ENCODE measurements at places on chromosomes 2 and 18. TPM values are rescaled to one million over a fixed set of nuclear protein-coding genes. Genes with fewer than 3 reads are reported as not detected.

DNA sequence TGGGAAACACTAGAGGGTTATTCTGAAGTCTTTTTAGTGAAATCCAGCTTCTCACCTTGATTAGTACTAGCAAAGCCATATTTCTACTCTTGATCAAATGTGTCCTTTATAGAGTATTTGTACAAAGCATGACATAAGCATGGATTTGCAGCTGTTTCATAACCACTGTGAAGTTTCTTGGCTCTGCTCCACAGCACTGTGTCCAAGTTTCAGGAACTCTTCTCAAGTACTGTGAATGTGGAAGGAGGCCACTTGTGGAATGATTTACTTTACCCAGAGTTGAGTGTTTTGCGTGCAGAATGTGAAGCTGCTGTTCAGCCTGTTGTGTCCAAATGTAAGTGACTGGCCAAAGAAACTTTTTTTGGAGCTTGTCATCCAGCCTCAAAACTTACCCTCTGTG, 16.2 kb upstream of the MAPRE2 start:
- peak; percentile 80 for DNase-seq

- no peak for DNase-seq
These were observed 139.3 kb upstream of the CTNNA2 start for GRCh38 chr2:79373358-79374130.

GRCh38 chr18:74197705-74198341, 49.5 kb downstream of the TIMM21 start:
- no peak for DNase-seq

- no peak for DNase-seq
These were observed 44.4 kb downstream of the PTPN2 start for GRCh38 chr18:12839526-12840196.

- no peak for DNase-seq
These were observed 808.9 kb downstream of the SUCLG1 start for GRCh38 chr2:83650161-83650560.

DNA sequence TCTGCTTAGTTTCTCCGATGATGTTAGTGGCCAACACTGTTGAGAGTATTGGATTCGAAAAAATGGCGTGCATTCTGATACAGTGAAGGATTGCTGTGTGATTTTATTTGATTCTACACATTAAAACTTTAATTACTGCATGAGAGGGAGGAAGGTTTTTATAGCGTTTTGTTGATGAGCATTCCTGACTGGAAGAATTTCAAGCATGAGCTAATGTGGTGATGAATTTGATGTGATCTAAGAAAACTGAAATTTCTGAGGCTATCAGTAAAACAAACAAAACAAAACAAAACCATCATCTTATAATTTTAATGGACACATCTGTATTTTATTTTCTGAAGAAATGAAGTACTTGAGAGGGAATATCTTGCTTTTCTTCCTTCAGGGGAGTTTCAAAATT, 59.6 kb downstream of the ITGB6 start:
- DNase-seq: no peak

DNA sequence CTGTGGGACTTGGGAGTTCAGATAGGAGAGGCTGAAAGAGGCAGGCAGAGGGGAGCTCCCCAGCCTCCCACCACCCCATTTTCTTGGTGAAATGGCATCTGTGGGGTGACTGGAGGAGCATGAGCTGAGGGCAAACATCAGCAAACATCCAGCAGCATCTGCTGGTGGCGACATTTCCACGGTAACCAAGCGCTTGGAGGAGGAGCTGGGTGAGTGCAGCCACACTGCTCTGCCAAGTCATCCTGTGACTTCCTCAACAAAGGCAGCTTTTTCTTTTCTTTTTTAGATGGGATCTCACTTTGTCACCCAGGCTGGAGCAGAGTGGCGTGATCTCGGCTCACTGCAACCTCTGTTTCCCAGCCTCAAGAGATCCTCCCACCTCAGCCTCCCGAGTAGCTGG, 5.6 kb downstream of the TXNL4A start:
- DNase-seq: no peak

DNA sequence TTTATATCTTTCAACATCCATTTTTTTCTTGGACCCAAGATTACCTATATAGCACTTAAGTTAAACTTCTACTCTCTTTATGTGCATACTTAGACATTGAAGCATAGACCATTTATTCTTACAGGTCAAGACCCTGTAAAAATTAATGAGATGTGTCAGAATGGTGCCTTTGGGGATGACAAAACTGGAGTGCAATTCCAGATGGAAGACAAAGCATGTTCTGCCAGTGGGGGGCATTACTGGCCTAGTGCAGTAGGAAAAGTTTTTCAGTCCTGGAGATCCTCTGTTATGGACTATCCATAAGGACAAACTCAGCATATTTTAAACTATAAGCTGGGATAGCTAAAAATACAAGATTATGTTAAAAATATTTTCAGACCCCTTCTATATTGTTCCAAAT, 57.8 kb upstream of the MMADHC start:
- DNase-seq: no peak

The MC5R gene
- not detected for polyA plus RNA-seq

DNA sequence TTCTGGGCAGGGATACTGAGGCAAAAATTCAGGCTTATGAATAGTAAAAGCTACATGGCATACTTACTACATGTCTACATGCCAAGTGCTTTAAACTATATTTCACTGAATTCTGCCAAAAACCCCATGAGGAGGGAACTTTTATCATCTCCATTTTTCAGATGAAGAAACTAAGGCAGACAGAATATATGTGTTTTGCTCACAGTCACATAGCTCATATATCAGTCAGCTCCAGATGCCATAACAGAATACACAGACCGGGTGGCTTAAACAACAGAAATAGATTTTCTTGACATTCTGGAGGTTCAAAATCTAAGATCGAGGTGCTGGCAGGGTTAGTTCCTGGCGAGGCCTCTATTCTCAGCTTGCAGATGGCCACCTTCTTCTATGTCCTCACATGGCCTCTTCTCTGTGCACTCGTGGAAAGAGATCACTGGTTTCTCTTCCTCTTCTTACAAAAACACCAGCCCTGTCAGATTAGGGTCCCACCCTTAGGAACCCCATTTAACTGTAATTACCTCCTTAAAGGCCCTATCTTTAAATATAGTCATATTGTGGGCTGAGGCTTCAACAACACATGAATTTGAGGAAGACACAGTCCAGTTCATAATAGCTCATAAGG, 27.1 kb upstream of the CREB1 start:
- no peak for DNase-seq

The DLGAP1 gene
- polyA plus RNA-seq: 2.1 TPM

DNA sequence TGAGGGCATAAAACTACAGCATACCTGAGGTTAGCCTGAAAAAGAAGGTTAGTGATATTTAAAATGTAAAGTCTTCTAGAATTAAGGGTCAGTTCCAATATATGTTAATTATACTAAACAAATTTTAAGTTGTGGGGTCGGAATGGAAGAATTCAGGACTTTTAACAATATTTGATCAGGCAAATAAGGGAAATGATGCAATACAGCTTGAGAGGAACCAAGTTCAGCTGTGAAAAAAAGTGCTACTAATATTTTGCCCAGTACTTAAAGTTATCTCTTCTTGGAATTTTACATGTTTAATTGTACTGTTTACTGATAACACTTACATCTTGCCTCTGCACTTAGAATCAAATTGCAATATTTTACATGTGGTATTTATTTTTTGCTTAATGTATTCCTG, 345.5 kb upstream of the CWC22 start:
- no peak for DNase-seq

The SPIRE1 gene
- 12.9 TPM for polyA plus RNA-seq

- DNase-seq: no peak
These were observed 21.6 kb upstream of the SPATA3 start for GRCh38 chr2:230974096-230974913.

DNA sequence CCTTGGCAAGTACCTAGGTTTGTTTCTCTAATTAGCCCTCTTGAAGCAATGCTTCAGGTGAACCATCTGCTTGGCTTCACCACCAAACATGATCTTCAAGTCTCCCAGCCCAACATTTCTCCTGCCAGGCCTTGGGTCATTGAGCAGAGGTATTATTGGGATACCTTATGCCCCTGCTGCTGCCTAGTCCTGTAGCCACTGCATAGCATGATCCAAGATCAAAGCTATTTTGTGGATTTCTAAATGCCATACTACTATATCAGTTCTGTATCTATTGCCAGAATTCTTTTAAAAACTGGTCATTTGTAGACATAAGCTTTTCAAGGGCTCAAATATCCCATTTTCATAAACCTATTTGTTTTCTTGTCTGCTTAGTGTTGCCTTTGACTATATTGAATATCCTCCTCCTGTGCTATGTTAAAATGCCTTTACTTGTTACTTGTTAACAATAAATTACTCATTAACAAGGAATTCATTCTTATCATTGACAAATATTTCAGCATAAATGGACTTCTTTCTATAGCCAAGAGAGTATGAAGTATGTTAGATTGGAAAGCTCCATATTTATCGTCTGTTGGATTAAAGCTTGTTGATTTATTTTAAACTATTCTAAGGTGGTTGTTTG, 204.5 kb upstream of the RBBP8 start:
- DNase-seq: no peak

- no peak for DNase-seq
These were observed 61.5 kb downstream of the ADNP2 start for GRCh38 chr18:80170395-80171053.

DNA sequence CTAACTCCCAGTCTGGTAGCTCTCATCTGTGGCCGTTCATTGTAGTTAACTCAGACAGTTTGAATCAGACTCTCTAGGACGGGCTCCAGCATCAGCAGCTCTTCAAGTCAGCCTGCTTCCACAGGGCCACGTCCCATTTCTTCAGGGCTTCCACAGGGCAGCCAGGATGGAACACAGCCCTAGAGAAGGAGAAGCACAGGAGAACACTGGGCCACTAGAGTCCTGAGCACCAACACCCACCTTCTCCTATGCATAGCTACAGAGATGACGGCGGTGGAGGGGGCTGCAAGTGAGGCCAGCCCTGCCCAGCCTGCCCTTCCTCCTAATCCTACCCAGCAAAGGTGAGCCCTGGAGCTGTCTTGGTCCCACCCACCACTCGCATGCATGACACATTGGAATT, 10.2 kb upstream of the TEX261 start:
- no peak for DNase-seq

GRCh38 chr18:46793565-46793964, 36.7 kb upstream of the ST8SIA5 start:
- no peak for DNase-seq

GRCh38 chr2:168216351-168217005, 30.9 kb downstream of the STK39 start:
- no peak for DNase-seq

DNA sequence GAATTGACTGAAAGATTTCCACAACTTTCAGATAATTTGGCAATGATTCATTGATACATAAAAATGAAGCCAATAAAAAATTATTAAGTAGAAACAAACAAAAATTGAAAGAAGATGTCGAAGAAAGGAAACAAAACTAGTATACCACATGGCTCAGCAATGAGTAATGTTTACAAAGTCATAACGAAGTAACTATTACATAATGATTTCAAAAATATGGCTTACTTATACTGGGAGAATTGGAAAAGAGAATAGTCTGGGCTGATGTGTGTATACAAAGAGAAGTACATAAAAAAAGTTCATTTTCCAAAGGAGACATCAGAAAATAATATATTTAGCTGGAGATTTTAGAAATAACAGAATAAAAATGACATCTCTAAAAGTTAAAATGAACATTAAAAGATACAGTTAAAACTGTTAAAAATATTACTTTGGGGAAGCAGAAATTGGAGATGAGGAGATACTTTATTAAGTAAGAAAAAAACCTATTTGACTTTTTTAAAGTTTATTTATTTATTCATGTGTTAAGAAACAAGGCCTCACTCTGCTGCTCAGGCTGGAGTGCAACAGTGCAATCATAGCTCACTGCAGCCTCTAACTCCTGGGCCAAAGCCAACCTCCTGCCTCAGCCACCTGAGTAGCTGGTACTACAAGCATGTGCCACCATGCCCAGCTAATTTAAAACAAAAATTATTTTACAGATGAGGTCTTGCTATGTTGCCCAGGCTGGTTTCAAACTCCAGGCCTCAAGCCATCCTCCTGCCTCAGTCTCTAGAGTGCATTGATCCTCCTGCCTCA, 409.7 kb upstream of the PIK3C3 start:
- no peak for DNase-seq

- no peak for DNase-seq
These were observed 201.4 kb upstream of the SIX2 start for GRCh38 chr2:45210462-45211195.

The ACYP2 gene
- polyA plus RNA-seq: 25.0 TPM

DNA sequence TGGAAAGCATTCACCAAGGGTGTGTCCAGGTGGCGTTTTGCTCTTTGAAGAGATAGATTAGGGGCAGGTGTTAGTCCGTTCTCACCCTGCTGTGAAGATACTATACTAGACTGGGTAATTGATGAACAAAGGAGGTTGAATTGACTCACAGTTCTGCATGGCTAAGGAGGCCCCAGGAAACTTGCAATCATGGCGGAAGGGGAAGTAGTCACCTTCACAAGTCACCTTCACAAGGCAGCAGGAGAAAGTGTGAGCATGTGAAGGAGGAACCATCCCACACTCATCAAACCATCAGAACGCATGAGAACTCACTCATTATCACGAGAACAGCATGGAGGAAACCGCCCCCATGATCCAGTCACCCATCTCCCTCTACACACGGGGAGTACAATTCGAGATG, 135.7 kb upstream of the NFATC1 start:
- DNase-seq: no peak

- DNase-seq: no peak
These were observed 4.0 kb upstream of the WNT10A start for GRCh38 chr2:218876562-218877219.

GRCh38 chr2:229205704-229206103, 65.4 kb downstream of the PID1 start:
- DNase-seq: no peak

DNA sequence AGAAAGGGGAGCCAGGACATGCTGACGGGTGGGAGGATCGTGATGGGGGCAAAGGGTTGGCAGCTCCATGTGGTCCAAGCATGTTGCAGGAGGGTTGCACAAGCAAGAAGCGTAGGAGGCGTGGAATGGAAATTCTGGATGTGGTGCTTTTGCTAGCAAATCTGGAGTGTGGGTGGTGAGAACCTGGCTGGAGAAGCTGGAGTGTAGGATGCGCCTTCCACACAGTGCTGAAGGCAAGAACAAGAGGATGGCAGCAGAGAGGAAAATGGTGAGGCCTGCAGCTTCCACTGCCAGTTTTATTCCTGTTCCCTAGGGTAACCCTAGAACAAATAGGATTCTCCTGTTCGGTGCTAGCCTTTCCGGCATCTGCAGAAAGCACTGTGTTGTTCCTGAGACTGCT, 22.4 kb downstream of the CREG2 start:
- DNase-seq: no peak

- no peak for DNase-seq
These were observed 254.9 kb downstream of the IRS1 start for GRCh38 chr2:226544596-226545210.

The SERPINB12 gene
- polyA plus RNA-seq: not detected

GRCh38 chr2:86686905-86687304, 33.2 kb upstream of the RMND5A start:
- no peak for DNase-seq

The EVA1A gene
- 0.63 TPM for polyA plus RNA-seq

- no peak for DNase-seq
These were observed 198.7 kb upstream of the SALL3 start for GRCh38 chr18:78780719-78781600.

GRCh38 chr2:230286048-230286447, 40.9 kb upstream of the SP140L start:
- DNase-seq: no peak
